ENCODE measurements at places on chromosomes 3 and 15.

GRCh38 chr15:31034152-31034551 lies 42.7 kb upstream of the MTMR10 start:
- no peak for DNase-seq

GRCh38 chr3:104564045-104564643 lies 802.6 kb upstream of the ALCAM start:
- DNase-seq, result no peak

- no peak for DNase-seq
Measured at GRCh38 chr15:51311510-51311909, 26.9 kb downstream of the CYP19A1 start.

DNA sequence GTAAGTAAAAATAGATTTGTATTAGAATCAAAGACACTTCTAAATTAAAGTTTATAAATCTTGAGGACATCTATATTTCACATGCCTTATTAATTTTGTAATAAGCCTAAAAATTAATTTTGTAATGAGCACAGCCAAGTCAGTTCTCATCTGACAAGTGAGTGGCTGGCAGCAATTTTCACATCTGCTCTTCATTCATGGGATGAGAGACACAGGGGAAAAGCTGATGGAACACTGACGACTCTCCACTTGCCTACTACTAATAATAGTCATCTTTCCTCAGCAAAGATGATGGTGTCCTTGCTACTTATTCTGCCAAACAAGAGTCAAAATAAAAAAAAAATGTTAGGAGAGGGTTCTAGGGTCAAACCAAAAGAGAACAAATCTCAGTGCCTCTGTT lies 14.4 kb upstream of the CMSS1 start:
- DNase-seq, result no peak

- DNase-seq, result no peak
Measured at GRCh38 chr3:174436367-174436766, 422.8 kb upstream of the NAALADL2 start.

DNA sequence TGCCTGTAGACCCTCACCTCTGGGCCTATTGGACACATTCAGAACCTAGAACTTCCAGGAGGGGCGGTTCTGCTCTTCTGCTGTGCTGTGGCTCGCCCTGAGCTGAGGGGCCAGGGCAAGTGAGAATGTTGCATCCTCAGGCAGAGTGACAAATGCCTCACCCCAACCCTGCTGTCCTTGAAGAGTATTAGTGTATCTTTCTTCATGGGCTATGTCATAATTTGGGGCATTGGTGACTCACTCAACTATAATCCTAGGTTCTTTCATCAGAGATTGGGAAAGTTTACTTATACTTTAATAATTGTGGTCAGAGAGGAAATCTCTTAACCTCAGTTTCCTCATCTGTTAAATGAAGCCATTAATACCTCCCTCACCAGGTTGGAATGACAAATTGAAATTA lies 143.8 kb downstream of the SV2B start:
- DNase-seq, result no peak

GRCh38 chr3:135364676-135365075 lies 569.6 kb downstream of the EPHB1 start:
- DNase-seq, result no peak

- no peak for DNase-seq
Measured at GRCh38 chr3:55488398-55489055, 1.4 kb upstream of the WNT5A start.

DNA sequence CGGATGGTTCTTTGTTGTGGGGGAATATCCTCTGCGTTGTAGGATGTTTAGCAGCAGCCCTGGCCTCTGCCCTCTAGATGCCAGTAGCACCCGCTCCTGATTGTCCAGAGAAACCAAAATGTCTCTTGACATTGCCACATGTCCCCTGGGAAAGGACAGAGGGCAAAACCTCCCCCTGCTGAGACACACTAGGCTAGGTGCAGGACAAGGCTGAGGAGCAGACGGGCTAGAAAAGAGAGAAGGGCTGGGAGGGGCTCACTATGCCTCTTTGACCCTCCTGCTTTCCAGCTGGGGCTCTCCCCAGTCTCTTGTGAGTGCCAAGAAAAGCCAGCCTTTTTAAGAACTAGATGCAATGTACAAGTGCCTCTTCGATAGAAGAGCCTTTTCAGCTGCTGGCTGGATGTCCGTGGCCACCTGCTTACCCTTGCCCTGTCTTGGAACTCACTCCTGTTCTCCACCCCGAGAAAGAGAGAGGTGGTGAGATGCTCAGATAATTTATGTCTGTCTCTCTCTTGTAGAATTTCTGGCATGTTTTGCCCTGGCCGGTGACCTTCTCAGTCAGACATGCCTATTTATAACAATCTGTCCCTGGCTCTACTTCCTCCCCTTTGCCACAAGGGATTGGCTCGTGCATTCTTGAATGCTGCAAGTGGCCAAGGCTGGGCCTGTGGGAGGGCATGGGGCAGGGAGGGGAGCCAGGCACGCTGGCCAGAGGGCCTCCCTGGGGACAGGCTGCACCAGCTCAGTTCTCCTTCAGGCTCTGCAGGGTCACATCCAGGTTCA lies 142.6 kb downstream of the RPLP1 start:
- no peak for DNase-seq

DNA sequence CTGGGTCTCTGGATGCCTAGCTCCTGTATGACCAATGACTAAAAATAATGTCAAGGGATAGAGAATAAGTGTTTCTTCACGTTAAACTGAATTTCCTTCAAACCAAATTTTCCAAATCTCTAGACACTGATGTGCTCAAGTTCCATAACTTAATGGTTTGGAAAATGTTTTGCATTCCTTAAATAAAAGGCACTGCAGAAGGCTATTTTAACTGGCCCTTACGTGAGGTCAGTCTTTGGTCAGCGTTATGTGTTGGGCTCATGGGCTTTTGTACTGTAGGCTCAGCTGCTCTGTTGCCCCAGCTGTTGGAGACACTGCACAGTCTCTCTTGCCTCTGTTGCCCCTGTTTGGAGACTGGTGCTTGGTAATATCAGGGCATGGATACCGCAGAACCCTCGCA lies 188.5 kb downstream of the TPRG1 start:
- DNase-seq, result no peak

GRCh38 chr3:8987645-8988383 lies 24.5 kb upstream of the RAD18 start:
- DNase-seq, result peak; percentile 18

DNA sequence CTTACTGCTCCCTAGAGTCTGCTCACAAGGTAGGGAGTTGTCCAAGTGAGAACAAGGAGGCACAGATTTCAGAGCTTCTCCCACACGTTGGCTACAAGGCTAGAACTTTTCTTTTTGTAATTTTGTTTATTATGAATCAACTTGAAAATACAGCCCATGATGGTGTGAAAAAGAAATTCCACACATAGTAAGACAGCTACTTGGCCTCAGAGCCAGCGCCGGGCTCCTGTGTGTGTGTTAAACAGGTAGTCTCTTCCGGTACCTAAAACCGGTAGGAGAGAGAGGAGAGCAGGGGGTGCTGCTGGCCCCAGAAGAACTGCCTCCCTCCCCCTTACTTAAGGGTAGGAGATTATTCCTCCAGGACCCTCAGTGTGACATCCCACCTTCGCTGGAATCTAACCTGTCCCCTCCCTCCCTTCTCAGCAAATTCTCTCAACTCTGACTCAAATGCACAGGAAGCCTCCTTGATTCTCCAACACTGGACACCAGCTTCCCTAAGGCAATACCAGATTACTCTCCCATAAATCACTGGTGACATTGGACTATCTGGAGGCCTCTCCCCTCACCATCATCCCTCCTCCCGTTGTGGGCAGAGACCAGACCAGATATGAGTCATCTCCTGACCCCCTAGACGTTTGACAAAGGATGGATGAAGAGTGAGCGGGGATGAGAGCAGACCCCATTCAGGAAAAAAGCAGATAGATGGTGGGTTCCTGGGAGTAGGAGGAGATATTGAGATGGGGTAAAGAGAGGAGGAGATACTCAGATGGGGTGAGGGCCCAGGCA lies 4.5 kb upstream of the IP6K1 start:
- DNase-seq, result no peak

GRCh38 chr15:60799885-60800284 lies 320.9 kb upstream of the ICE2 start:
- DNase-seq, result no peak

- no peak for DNase-seq
Measured at GRCh38 chr3:32840086-32840841, 22.5 kb downstream of the TRIM71 start.

DNA sequence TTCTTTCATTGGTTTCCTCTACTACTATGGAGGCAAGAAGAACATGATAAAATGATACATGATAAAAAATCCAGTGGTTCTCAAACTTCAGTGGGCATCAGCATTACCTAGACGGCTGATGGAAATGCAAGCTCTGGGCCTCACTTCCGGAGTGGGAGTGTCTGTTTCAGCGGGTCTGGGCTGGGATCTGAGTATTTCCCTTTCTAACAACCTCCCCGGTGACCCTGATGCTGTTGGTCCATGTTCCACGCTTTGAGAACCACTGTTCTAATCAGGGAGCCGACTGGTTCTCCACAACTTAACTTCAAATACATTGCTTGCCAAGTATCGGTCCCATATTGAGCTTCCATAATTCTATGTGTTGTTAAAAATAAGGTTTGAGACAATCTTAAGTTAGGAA lies 712.3 kb upstream of the LMCD1 start:
- DNase-seq, result no peak

- DNase-seq, result no peak
Measured at GRCh38 chr3:100277255-100277800, 16.5 kb downstream of the TBC1D23 start.

DNA sequence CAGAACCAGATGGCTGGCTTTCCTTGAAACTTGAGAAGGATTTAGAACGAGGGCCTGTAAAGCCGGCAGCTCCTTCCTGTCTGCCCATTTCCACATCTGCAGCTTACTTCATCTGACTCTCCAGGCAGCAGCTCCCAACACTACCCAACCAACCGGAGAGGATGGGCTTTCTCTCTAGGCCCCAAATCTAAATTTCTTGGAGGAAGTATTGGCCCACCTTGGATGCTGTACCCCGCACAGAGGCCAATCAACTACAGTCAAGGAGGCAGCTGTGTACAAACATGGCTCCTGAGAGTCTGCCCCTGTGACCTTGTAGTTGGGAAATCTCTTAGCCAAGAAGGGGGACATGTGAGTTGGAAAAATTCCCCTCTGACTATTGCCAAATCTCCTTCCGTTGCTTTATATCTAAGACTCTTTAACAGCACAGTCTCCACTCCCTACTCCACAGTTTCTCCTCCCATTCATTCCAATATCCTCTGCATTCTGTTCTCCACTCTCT lies 8.0 kb upstream of the ACAP2 start:
- DNase-seq, result no peak

- no peak for DNase-seq
Measured at GRCh38 chr3:23748398-23749110, 57.2 kb upstream of the UBE2E1 start.

DNA sequence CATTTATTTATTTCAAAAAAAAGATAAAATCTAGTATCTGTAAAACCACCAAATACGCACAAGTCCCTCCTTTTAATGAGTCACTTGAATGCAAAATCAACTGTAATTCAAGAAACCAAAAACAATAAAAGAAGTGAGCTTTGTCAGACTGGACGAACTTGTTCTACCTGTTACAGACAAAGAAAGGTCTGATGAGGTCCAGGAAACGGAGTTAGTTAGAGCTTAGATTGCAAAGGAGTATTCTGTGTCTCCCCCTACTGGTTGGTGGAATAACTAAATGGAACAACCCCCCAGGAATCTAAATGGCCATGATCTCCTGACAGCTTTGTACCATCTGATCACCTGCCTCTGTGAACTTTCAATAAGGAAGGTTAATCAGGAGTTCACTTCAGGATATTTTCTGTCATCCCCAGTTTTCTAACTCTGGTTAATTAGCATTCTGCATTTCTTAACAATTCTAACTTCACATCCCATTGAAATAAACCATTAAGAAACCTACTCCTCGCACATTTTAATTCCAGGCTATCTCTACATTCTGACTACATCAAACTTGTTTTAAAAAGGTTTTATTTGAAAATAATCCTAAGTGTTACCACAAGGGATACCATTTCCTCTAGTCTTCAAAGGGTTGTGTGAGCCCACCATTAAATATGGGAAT lies 333.0 kb upstream of the SATB1 start:
- no peak for DNase-seq

GRCh38 chr3:39106851-39107387 lies 508 bp downstream of the GORASP1 start:
- DNase-seq, result no peak

- no peak for DNase-seq
Measured at GRCh38 chr15:49382394-49382793, 40.6 kb upstream of the FGF7 start.

DNA sequence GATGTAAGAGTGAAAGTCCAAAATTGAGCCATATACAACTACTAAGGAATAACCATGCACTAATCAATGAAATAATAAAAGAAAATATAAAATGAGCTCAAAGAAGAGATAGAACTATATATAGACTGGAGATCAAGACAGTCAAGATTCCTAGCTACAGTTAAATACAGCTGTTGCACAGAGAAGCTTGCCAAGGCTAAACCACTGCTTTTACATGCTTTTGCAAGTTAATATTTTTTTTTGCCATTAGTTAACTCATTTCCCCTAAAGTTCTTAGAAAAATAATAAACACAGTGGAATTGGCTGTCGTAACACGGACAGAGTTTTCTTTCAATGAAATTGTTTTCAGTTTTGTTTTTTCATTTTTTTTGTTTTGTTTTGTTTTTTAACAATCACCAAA lies 123.0 kb downstream of the VGLL3 start:
- no peak for DNase-seq

GRCh38 chr3:107662586-107662985 lies 139.8 kb downstream of the BBX start:
- DNase-seq, result no peak

DNA sequence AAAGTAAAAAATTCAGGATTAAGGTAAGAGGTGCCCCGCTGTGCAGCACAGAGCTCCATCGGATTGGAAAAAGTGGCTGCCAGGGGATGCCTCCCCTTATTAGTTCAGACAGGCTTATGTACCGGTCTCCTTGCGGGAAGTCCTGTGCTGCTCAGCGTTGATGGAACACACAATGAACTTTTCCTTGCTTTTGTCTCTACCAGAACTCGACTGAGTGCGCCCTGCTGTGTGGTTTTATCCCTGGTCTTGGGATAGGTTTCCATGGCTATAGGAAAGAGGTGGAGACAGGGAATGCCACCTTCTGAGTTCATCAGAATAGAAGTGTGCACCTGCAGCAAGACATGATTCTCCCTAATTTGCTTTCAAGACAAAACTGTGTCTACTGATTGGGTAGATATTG lies 745.9 kb upstream of the CFAP20DC start:
- no peak for DNase-seq

DNA sequence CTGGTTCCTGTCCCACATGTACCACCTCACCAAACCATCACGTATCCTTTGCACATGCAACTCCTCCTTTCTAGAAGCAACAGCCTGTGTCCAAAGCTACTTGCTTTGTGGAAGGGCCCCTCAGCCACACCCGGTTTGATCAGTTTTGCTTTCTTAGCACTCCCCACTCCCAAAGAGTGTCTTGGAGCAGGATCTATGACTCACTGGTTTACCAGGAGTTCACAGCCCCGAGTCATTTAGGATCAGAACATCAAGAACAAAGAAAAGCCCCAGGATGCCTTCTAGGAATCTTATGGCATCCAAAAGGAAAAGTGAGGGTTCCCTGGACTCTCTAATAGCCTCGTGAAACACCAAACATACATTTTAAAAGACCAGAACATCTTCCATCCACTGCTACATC lies 50.7 kb upstream of the IGF1R start:
- DNase-seq, result no peak

- DNase-seq, result no peak
Measured at GRCh38 chr15:62641825-62642224, 400.7 kb upstream of the TPM1 start.

- no peak for DNase-seq
Measured at GRCh38 chr3:42706721-42707619, 4.4 kb upstream of the HHATL start.

- DNase-seq, result no peak
Measured at GRCh38 chr3:28243424-28244106, 2.1 kb downstream of the CMC1 start.

Data from stimulated activated CD8-positive, alpha-beta memory T cell treated with anti-CD3 and anti-CD28 coated beads, Interleukin-7, amount 100 ng/mL, for 48 hours (primary cell).